Posterior cingulate gyrus (tissue), 11 donors: ENCODE measurements at places on chromosomes 6 and 20.

- DNase-seq = no peak
These were observed 393.6 kb upstream of the JAG1 start for GRCh38 chr20:11067359-11067758.

- DNase-seq = no peak
These were observed 26.3 kb downstream of the RALGAPB start for GRCh38 chr20:38498909-38499308.

DNA sequence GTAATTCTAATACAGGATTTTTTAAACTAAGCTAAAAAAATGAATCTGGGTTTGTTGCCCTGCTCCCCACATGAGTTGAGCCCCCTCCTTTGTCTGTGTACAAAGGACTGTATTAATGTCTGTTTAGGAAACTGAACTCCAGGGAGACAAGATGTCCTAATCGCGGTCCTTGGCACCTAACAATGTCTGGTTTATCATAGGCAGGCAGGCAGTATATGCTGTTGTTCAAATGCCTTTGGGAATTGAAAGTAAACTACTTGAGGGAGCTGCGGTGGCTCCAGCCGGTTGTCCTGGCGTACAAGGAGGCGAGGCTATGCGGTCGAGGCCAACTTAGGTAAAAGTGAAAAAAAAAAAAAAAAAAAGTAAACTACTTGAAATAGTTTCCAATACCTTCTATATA, 98.5 kb downstream of the TULP4 start:
- DNase-seq = peak; percentile 32

DNA sequence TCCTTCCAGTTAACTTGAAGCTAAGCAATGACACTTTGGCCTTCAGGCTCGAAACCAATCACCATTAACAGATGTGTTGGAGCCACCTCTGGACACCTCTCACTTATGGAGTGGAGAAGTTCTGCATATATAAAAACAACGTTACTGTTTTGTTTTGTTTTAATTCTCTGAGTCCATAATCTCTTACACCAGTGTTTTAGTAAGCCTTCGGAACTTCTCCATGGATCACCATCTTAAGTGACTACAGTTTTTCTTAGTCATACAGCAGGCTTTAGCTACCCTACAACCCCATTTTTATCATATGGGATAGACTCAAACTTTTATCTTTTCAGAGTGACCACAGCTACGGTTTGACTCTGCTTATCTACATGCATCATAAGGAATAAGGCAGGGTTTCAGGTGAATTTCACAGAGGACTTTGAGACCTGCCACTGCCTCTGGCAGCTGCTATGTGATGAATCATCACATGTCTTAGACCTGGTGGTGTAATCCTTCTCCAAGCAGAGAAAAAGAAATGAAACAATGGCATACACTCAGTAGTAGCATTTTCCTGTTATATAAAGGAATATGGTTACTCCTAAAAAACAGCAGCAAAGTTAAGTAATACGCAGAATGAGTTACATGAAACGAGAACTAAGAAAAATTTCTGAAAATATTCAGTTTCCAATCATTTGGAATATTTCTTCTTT, 5.5 kb upstream of the HDDC2 start:
- no peak for DNase-seq

DNA sequence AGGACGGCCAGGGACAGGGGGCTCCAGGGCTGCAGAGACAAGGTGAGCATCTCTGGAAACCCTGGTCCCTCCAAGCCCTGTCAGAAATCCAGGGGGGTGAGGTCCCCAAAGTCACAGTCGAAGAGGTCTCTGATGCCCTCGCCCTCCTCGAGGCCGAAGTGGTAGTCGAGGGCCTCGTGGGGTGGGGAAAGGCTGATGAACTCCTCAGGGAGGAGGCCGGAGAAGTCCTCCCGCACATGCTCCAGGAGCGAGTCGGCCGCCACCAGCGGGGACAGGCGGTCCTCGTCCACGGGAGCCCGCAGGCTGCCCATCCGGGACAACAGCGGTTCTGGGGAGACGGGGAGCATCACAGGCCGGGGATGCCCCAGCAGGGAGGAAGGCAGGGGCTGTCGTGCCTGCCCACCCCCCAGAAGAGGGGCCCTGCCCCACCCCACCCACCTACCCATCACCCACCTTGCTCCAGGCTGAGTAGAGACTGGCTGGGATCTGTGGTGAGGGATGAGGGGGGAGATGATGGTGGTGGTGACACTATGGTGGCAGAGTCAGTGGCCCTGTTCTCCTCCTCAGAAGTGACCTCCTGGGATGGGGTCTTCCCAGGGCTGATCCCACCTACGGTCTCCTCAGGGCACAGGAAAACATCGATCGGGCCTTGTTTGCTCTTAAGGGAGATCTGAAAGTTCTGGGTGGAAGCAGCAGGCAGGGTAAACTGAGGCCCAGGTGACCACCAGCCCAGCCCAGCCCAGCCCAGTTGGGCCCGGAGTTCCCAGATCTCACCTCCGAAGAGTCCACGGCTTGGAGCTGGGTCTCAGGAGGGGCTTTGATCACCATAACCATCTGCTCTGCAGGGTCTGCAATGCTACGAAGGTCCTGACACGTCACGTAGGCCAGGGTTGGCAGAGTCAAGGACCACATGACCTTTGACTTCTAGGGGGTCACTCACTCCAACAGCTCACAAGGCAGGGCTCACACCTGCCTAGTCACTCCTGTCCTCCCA, 2.7 kb upstream of the NECAB3 start:
- no peak for DNase-seq

DNA sequence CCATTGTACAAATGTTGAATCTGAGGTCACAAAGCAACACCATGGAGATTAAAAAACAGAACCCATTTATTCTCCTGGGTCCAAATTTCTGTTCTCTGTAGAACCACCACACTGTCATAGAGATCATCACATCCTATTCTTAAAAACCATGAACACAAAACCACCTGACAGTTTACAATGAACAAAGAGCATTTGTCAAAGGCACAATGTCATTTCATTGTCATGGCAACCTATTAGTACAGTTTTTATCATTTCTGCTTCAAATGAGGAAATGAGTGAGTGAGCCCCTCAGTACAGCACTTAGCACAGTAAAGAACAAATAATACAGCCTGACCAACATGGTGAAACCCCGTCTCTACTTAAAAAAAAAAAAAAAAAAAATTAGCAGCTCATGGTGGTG, 23.1 kb upstream of the LAMP5 start:
- no peak for DNase-seq
